ENCODE measurements at places on chromosomes 5 and 9.

DNA sequence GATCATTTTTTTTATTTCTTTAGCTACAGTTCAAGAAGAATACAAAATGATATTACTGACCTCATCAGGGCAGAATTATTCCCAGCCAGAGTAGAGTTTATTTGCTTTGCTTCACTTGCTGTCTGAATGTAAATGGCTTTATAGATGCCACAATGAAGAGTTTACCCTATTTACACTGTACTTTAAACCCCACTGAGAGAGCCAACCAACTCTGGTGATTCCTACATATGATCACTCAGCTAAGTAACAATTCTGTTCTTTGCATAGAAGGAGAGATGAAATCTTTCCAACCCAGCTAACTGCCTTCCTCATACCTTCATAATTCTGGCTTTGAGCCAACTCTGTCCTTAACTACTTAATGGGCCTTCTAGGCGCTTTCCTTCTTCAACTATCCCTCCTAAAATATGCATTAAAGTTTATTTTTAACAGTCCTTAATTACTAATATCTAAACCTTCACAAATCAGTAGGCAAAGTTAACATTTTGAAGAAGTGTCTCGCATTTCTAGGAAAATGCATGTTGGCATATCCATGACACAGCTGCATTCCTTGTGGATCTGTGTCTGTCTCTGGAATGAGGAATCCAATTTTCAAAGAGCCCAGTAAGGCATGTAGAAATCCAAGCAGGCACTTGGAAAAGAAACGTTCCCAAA is 284.8 kb upstream of the GRAMD2B start:
- peak; percentile 77 for DNase-seq

- DNase-seq, result peak; percentile 2
These were observed 2.8 kb downstream of the CDH6 start for GRCh38 chr5:31196309-31196708.

DNA sequence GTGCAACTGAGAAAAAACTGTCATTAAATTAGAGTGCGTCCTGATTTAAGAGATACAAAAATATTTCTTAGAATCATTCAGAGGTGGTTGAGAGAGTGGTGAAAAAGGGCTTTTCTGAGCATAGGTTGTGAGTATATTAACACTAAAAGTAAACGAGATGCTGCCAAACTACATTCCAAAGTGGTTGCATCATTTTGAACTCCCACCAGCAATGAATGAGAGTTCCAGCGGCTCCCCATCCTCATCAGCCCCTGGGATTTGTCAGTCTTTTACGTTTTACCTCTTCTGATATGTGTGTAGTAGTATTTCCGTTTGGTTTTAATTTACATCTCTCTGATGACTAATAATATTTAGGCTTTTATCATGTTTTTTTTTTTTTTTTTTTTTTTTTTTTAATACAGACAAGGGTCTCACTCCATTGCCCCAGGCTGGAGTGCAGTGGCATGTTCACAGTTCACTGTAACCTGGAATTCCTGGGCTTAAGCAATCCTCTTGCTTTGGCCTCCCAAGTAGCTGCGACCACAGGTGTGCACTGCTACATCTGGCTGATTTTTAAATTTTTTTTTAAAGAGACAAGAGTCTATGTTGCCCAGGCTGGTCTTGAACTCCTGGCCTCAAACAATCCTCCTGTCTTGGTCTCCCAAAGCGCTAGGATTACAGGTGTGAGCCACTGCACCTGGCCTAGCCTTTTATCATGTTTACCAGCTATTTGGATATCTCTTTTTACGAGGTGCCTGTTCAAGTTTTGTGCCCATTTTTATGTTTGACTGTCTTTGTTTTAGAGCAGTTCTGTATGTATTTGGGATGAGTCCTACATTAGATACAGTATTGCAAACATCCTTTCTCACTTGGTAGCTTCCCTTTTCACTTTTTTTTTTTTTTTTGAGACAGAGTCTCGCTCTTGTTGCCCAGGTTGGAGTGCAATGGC is 17.0 kb downstream of the PRRT1B start:
- DNase-seq, result peak; percentile 45

- DNase-seq, result no peak
These were observed 17.6 kb upstream of the UNC5A start for GRCh38 chr5:176792655-176793342.

DNA sequence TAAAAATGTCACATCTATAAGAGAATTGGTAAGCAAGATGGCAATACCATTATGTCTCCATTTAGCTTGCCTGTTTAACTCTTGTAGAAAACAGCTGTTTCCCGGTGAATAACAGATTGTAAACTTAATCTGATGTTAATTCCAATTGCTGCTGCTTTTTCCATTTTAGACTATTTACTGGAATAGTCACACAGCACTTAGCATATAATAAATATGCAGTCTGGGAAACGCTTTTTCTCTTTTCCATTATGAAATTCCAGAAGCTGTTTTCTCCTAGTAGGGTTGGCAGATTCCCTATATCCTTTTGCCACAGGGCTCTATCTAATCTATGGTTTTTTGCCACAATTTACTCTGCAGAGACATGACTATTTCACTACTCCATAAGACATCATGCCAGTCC is 148.0 kb downstream of the CEMIP2 start:
- DNase-seq, result no peak

- peak; percentile 88 for DNase-seq
These were observed 17.5 kb upstream of the NREP start for GRCh38 chr5:111774525-111774924.

GRCh38 chr5:130795037-130795436 is 370.0 kb downstream of the HINT1 start:
- no peak for DNase-seq

- no peak for DNase-seq
These were observed 39.8 kb upstream of the CRB2 start for GRCh38 chr9:123316053-123316718.

GRCh38 chr9:34337403-34337802 is 8.0 kb downstream of the NUDT2 start:
- DNase-seq, result no peak

- DNase-seq, result no peak
These were observed 117.1 kb downstream of the DMXL1 start for GRCh38 chr5:119187776-119188529.

GRCh38 chr5:36570301-36571095 is 35.9 kb upstream of the SLC1A3 start:
- peak; percentile 83 for DNase-seq

- DNase-seq, result peak; percentile 91
These were observed 400.0 kb downstream of the ARRDC3 start for GRCh38 chr5:90983148-90983547.

DNA sequence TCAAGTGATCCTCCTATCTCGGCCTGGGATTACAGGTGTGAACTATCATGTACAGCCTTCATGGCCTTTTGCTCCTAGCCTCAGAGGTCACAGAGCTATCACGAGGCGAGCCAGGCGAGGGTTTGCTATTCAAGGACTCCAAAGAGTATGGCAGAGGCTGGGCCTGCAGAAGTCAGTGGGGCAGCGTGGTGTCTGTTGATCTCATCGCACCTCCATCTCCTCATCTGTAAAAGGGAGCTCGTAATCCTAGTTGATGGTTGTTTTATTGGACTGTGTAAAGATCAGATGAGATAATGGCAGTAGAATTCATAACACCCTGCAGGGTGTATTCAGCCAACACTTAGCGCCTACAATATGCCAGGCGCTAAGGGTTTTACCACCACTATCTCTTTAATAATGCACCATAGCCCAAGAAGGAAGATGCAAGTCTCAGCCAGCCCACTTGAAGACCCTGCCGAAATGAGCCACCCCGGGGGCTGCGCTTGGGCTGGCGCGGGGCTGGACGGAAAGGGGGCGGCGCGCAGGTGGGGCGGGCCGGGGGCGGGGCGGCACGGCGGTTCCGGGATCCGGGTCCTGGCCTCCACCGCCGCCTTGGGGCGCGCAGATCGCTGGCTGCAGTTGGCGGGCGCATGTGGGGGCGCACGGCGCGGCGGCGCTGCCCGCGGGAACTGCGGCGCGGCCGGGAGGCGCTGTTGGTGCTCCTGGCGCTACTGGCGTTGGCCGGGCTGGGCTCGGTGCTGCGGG is at the start of gene GALNT12:
Gene GALNT12, plus strand, starts transcription at position 601 of the 744 bp plus-strand sequence. Its CDS starts 29 bp downstream, at position 630.
- no peak for DNase-seq

GRCh38 chr5:173688703-173689102 is 72.3 kb upstream of the BOD1 start:
- DNase-seq, result no peak

DNA sequence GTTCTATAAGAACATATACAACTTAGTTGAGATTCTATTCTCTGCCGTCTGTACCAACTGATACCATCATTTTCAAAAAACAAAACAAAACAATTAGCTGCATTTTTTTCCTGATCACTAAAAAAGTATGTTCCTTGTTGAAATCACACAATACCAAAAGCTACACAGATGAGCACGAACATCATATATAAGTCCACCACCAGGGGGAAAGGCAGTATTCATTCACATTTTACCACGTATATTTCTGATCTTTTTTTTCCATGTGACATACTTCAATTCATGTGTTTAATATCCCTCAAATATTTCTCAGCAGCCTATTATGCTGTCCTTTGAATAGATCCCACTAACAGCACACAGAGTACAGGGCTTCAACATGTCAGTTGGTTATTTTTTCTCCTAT is 40.6 kb downstream of the IRX2 start:
- peak; percentile 17 for DNase-seq

Measured in fibroblast of upper back skin (primary cell).